Colonic mucosa (tissue), 4 donors: ENCODE measurements at places on chromosomes 3 and 15. TPM values are rescaled to one million over a fixed set of nuclear protein-coding genes. Genes with fewer than 3 reads are reported as not detected.

DNA sequence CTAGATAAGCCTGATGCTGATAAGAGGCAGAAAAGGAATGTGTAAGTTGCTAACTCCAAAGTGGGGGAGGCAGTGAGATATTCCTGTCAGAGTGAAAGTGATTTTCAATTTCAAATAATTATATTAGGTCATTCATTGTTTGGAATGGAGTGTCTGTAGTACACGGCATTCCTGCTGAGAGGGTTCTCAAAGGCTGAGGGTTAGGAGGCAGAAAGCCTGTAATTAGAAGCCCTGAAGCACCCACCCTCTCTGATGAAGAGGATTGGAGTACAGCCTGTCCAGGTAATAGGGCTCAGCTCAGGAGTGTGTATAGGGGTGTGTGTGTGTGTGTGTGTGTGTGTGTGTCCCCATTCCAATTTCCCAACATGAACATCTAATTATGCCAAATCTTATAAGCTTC is 486.8 kb downstream of the MAGI1 start:
- no peak for DNase-seq

DNA sequence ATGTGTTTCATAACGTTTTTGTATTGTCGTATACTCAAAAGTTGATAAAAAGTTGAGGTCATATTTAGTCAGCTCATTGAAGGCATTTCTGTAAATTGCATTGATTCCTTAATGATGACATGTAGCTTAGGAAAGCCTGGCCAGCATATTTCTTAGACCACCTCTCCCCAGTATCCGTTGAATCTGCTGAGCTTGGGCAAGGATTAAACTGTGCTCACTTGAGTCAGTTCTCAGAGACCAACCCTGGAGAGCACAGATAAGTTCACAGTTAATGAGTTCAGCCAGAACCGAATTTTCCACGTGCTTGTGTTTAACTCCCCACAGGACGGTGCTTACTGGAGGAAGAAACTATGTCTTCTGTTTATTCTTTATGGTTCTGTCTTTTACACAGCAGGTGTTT is 132.7 kb downstream of the SLC25A26 start:
- DNase-seq = no peak

- DNase-seq = no peak
These were observed 28.6 kb upstream of the SERPINI2 start for GRCh38 chr3:167502401-167502800.

DNA sequence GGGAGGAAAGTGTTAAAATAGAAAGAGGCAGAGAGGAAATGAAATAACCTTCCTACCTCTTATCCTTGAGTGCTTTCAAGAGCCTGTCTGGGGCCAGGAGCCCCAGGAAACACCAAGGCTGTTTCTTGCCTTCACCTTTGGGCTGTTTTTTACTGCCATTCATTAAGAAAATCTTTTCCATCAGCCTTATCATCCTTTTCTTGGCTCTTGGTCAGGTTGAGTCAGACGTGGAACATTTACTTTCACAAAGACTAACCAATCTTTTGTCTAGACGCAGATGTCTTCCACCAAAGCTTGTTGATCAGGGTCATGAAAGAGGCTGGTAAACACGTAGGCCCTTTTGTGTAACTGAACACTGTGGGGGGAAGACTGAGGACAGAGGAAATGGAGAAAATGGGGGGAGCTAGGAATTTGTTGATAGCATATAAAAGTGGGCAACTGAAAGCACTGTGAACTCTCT is 151.0 kb upstream of the THBS1 start:
- DNase-seq = no peak

GASK1A gene
- total RNA-seq = 1.3 TPM

ARL14 gene
- total RNA-seq = 17.6 TPM

GP9 gene
- 0.37 TPM for total RNA-seq
